ENCODE measurements at places on chromosomes 12 and 14. TPM values are rescaled to one million over a fixed set of nuclear protein-coding genes. Genes with fewer than 3 reads are reported as not detected.

- no peak overlapping the region for H3K27ac ChIP-seq
- H3K27me3 ChIP-seq: peaks cover 35% of the 10 kb centered on the region
- no peaks in the 10 kb centered on the region for H3K4me1 ChIP-seq
- no peak for DNase-seq
Measured at GRCh38 chr12:95548056-95548538, 3.2 kb downstream of the USP44 start.

DNA sequence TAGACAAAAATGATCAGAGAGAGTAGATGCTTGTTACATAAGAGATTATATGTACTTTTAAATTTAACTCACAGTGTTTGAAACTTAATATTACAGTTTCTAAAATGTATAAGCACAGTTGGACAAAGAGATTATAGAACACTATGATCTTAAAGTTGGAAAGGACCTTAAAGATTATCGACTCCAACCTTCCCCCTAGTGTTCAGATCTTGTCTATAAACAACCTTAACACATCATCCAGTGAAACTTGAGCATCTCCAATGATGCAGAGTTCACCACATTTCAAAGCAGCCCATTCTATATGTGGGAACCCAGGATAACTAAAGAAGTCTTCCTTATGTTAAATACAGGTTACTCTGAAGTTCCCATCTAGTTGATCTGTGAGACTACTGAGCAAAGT lies 480.8 kb downstream of the RMST start:
- H3K27ac ChIP-seq: no peak overlapping the region
- no peak overlapping the region for H3K4me3 ChIP-seq
- H3K4me1 ChIP-seq: 0 out of 2 replicates have a peak, but pooled peaks cover 8% of the 10 kb centered on the region
- H3K36me3 ChIP-seq: no peaks in the 10 kb centered on the region
- no peak for DNase-seq

DNA sequence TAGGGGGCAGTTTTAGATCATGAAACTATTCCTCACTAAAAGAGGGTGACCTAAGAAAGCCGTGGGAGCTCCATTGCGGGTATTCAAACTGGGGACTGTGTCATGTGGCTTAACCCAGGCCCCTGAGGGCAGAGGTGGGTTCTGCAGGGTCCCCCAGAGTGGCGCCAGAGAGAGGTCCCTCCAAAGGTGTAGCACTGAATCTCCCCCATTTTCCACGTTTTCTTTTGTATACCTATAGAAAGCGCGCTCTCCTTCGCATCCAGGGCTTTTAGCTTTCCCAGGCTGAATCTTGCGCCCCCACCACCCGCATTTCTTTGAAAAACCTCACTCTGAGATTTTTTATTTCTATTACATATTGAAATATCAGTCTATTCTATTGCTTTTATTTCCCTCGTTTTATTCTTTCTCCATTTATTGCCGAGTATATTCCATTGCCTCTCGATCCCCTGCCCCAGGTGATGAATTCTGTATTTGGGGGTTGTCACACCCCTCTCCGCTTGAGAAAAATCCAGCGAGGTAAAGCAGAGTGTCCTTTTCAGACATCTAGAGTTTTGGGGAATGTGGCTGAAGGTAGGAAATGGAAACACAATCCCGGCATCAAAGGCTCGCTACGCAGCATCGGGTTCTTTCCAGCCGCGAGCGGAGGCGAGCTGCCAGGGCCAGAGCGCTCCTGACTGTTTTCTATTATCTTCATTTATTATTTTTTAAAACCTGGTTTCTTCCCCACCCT lies 870 bp upstream of the HOXC13 start:
- H3K36me3 ChIP-seq: no peaks in the 10 kb centered on the region
- H3K4me1 ChIP-seq: no peaks in the 10 kb centered on the region
- H3K27me3 ChIP-seq: peaks cover 7% of the 10 kb centered on the region
- no peak overlapping the region for H3K4me3 ChIP-seq
- DNase-seq: no peak

DNA sequence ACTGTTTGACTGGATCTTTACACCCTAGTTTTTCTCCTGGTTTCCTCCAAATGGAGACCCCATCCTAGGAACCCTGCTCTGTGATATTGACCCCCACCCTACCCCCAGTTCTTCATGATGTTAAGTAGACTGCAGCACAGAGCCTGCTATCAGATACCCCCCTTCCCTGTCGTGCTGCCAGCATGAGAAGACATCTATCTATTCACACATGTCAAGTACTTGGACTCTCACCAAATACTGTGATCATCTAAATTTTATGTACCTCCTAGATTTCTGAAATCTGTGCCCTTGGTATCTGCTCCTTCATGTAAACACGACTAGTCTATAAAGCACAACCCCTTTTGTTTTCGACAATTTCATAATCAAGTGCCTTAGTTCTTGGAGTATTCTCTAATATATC lies 38.9 kb downstream of the FERMT2 start:
- H3K27ac ChIP-seq: no peak overlapping the region
- DNase-seq: no peak
- H3K27me3 ChIP-seq: no peaks in the 10 kb centered on the region
- H3K36me3 ChIP-seq: peaks cover 8% of the 10 kb centered on the region
- H3K4me1 ChIP-seq: no peaks in the 10 kb centered on the region

- no peaks in the 10 kb centered on the region for H3K4me1 ChIP-seq
- H3K27me3 ChIP-seq: no peaks in the 10 kb centered on the region
- H3K36me3 ChIP-seq: no peaks in the 10 kb centered on the region
- H3K27ac ChIP-seq: no peak overlapping the region
- no peak overlapping the region for H3K4me3 ChIP-seq
Measured at GRCh38 chr12:47366579-47366978, 286.8 kb upstream of the AMIGO2 start.

GRCh38 chr12:94488463-94488862 lies 28.8 kb upstream of the CEP83 start:
- H3K4me3 ChIP-seq: no peak overlapping the region
- no peak overlapping the region for H3K27ac ChIP-seq
- no peaks in the 10 kb centered on the region for H3K36me3 ChIP-seq

- peaks cover 14% of the 10 kb centered on the region for H3K27me3 ChIP-seq
- no peaks in the 10 kb centered on the region for H3K36me3 ChIP-seq
- no peak overlapping the region for H3K27ac ChIP-seq
- DNase-seq: no peak
Measured at GRCh38 chr12:53333289-53333688, 2.9 kb downstream of the SP7 start.

- H3K4me3 ChIP-seq: no peak overlapping the region
- DNase-seq: no peak
Measured at GRCh38 chr12:3081091-3081490, 3.9 kb downstream of the TSPAN9 start.

DNA sequence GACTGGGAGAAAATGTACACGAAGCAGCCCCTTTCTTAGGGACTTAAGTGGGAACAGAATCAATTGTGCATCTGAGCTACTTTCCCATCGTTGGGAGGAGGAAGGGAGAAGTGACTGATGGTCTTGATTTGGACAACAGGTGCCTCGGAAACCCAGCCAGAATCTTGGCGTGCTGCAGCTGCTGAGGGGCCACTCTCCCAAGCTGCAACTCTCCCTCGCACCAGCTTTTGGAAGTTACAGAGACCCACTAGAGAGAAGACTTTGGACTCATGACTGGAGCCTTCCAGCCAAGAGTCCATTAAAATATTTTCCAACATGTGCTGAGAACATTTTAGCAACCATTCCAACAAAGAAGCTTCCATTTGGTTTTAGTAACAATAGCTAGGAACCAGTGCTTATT lies 52.3 kb downstream of the GNS start:
- H3K27ac ChIP-seq: no peak overlapping the region
- H3K27me3 ChIP-seq: no peaks in the 10 kb centered on the region
- H3K4me1 ChIP-seq: peaks cover 13% of the 10 kb centered on the region
- no peaks in the 10 kb centered on the region for H3K36me3 ChIP-seq
- DNase-seq: no peak
- no peak overlapping the region for H3K4me3 ChIP-seq

DNA sequence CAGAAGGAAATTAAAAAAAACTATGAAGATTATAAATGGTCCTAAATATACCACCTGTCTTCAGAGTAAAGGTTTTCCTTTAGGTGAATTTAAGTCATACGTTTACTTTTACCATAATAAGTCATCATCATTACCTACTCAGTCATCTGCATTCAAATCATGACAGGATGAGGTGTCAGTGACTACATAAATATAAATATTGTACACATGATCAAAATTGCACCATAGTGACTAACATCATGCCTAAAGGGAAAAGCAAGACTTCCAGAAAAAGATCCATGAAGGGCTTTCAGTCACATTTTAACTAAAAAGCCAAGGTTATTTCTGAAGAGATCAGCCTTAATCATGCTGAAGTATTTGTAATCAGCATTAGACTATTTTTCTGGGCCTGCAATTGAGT lies 759.9 kb upstream of the FLRT2 start:
- no peak for DNase-seq
- H3K4me1 ChIP-seq: no peaks in the 10 kb centered on the region
- no peaks in the 10 kb centered on the region for H3K27me3 ChIP-seq
- no peak overlapping the region for H3K27ac ChIP-seq

GRCh38 chr14:91886961-91887360 lies 19.6 kb upstream of the TC2N start:
- no peak for DNase-seq
- H3K27me3 ChIP-seq: no peaks in the 10 kb centered on the region
- H3K4me1 ChIP-seq: no peaks in the 10 kb centered on the region
- no peak overlapping the region for H3K27ac ChIP-seq
- no peaks in the 10 kb centered on the region for H3K36me3 ChIP-seq
- no peak overlapping the region for H3K4me3 ChIP-seq

- H3K4me3 ChIP-seq: no peak overlapping the region
- H3K27ac ChIP-seq: no peak overlapping the region
- no peaks in the 10 kb centered on the region for H3K36me3 ChIP-seq
- H3K27me3 ChIP-seq: no peaks in the 10 kb centered on the region
Measured at GRCh38 chr12:16844875-16845274, 238.9 kb upstream of the LMO3 start.

GRCh38 chr14:76936483-76936882 lies 92.0 kb downstream of the IRF2BPL start:
- peaks cover 4% of the 10 kb centered on the region for H3K4me1 ChIP-seq
- peaks cover 8% of the 10 kb centered on the region for H3K27me3 ChIP-seq
- no peaks in the 10 kb centered on the region for H3K36me3 ChIP-seq
- no peak for DNase-seq
- H3K27ac ChIP-seq: no peak overlapping the region

DNA sequence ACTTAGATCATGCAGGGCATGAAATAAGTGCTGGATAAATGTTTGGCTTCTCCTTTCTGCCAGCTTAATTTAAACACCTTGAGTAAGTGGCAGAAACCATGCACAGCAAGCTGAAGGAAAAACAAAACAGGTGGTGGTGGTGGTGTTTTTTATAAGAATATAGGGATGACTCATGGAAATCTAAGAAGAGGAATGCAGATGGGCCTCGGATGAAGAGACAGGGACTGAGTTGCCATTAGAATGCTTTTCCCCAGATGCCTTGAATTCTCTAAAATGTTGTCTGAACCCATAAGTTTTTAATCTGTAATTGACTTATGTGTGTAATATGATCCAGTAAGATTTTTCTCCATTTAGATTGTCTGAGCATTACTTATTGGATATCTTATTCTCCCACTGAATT lies 93.1 kb upstream of the ZDHHC17 start:
- DNase-seq: no peak
- H3K4me1 ChIP-seq: no peaks in the 10 kb centered on the region
- H3K36me3 ChIP-seq: no peaks in the 10 kb centered on the region
- H3K4me3 ChIP-seq: no peak overlapping the region
- H3K27me3 ChIP-seq: no peaks in the 10 kb centered on the region

GRCh38 chr14:60758885-60759284 lies 24.3 kb downstream of the MNAT1 start:
- H3K4me1 ChIP-seq: peaks cover 18% of the 10 kb centered on the region
- no peak overlapping the region for H3K27ac ChIP-seq
- no peak overlapping the region for H3K4me3 ChIP-seq
- no peaks in the 10 kb centered on the region for H3K27me3 ChIP-seq
- no peaks in the 10 kb centered on the region for H3K36me3 ChIP-seq
- no peak for DNase-seq

GRCh38 chr12:9731797-9732196 lies 1.1 kb downstream of the CLECL1 start:
- H3K36me3 ChIP-seq: no peaks in the 10 kb centered on the region
- 0 out of 3 replicates have a peak, but pooled peaks cover 3% of the 10 kb centered on the region for H3K27me3 ChIP-seq
- no peak overlapping the region for H3K27ac ChIP-seq

GRCh38 chr14:95463171-95463901 lies 53.1 kb downstream of the SYNE3 start:
- H3K4me3 ChIP-seq: no peak overlapping the region
- H3K27ac ChIP-seq: no peak overlapping the region
- H3K36me3 ChIP-seq: peaks cover 4% of the 10 kb centered on the region
- no peaks in the 10 kb centered on the region for H3K27me3 ChIP-seq
- DNase-seq: no peak

DNA sequence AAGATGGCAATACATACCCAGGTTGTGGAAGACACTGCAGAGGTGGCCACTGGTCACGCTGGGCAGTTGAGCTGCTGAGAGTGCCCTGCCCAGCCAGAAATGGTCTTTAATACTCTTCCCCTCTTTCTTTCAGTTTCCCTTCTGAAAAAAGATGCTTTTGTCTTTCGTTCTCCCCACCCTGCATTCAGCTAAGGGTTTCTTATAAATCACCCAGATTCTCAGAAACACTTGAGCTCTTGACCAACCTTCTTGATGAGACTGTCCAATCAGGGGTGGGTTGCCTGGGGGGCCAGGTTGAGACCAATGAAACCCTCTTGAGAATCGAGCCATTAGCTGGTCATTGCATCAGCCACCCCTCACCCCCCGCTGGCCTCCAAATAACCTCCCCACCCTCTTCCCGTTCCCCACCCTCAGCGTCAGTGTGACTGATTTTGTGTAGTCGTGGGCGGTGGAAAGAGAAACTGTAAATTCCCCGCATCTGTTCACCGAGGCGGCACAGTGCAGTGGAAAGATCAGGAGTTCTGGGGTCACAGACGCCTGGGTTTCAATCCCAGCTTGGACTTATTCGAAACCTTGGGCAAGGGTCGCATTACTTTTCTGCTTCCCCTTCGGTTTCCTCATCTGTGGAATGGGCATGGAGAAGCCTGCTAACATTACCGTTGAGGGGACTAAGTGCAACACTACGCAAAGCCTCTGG lies 52.3 kb downstream of the SLC25A47 start:
- no peaks in the 10 kb centered on the region for H3K27me3 ChIP-seq
- H3K4me1 ChIP-seq: peaks cover 33% of the 10 kb centered on the region
- H3K27ac ChIP-seq: peak overlapping the region; percentile 67

- H3K27me3 ChIP-seq: no peaks in the 10 kb centered on the region
- no peaks in the 10 kb centered on the region for H3K36me3 ChIP-seq
- H3K4me1 ChIP-seq: no peaks in the 10 kb centered on the region
Measured at GRCh38 chr12:80041692-80042091, 57.6 kb upstream of the OTOGL start.

AICDA gene
- total RNA-seq: not detected

KERA gene
- total RNA-seq: not detected

TAS2R30 gene
- 5.2 TPM for total RNA-seq

PHLDA1 gene
- total RNA-seq: 42.6 TPM

TAS2R31 gene
- total RNA-seq: 6.5 TPM

GLIPR1L1 gene
- total RNA-seq: not detected

LRRC74A gene
- not detected for total RNA-seq

KRT80 gene
- total RNA-seq: 0.27 TPM

HOXC9 gene
- 1.1 TPM for total RNA-seq

Measured in HepG2 (cell line).